ENCODE measurements at places on chromosomes 7 and 10.

DNA sequence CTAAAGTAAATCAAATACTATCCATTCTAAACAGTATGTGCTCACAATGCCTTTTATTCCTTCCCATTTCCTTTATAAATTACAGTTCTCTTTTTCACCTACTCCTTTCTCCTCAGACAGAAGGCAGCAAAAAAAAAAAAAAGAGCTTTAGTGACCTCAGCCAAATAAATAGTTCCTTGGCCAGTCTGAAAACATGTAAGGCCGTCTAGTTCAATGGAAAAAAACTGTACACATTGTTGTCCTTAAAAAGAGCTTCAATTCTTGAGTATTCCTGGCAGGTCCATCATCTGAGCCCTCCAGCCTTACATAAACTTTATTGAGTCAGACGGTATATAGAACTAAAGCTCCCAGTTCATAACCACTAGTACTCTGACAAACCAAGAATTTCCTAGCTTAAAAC lies 185.4 kb downstream of the CACNA2D1 start:
- DNase-seq: no peak

DNA sequence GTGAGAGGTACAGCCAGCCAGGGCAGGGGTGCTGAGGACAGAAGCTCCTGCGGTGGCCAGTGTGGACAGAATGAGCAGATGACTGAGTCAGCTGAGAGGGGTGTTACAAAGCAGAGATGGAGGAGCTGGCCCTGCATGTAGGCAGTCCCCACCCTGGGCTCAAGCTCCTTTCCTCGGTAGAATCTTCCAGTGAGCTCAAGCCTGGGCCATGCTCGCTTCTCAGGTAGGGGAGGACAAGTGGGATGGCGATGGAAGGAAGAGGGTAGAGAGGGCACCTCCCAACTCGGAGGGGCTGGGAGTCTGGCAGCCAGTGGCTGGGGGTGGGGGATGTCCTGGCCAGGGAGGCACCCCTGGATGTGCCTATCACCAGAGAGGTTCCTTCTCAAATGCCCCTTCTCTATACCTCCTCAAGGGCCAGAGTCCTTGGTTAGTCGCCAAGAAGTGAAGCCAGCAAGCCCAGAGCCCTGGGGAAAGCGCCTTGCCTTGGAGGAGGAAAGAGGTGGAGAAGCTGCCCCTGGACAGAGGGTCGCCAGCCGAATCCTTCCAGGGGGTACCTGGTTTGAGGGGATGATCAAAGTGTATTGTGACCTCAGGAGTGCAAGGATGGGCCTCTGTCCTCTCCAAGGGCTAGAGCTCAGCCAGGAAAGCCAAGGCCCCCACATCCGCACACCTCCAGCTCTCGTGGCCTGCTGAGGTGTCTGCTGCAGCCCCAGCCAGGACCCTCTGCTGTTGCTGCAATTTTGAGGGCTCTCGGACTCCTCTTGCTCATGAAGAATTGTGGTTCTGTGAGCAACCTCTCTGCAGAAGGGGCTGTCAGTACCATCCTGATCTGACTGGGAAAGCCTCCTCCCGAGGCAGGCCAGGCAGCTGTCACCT lies 88.6 kb upstream of the MACROH2A2 start:
- no peak for DNase-seq

- peak; percentile 87 for DNase-seq
Measured at GRCh38 chr10:8006274-8006999, 48.1 kb upstream of the GATA3 start.

- no peak for DNase-seq
Measured at GRCh38 chr10:103747193-103747865, 108.0 kb downstream of the SH3PXD2A start.

DNA sequence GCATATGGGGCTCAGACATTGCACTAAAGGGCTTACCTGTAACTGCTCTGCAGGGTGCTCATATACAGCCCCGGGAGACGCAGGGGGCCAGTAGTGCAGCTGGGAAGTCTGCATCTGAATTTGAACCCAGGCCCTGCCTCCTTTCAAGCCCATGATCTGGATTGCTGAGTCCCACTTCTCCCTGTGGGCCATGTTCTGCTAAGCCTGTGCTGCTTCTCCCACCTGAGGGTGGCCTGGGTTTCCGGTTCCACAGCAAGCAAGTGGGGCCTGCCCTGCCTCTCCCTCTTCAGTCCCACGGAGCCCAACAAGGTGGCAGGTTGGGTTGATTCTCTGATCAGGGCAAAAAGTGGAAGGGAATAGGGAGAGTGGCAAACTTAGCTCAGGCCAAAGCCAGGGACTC lies 56.6 kb upstream of the GDF10 start:
- no peak for DNase-seq

DNA sequence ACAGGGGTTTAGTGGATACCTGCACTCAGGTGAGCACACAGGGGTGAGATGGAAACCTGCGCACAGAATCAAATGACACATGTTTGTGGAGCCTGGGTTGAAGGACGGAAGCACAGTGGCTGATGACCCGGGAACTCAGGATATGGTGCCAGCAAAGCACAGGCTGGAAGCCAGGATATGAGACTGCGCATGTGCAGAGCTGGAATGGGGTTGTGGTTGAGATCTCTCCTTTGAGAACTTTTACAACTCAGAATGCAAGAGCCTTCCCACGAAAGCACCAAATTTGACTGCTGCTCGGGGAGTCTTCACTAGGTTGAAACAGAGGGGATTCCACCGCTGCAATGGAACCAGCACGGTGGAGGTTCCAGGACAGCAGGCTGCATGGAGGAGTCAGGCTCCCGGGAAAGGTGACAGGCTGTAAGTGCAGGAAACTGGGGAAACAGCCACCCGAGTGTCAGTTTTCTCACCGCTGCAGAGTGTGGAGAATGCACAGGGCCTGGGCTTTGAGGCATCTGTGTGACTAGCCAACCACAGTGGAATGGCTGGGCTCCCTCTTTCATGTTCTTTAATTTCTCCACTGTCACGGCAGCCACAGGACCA lies 133.4 kb upstream of the TCERG1L start:
- DNase-seq: no peak

- no peak for DNase-seq
Measured at GRCh38 chr10:133134411-133135115, 25.5 kb upstream of the KNDC1 start.

GRCh38 chr7:34059136-34059828 lies 153.9 kb downstream of the BMPER start:
- no peak for DNase-seq

GRCh38 chr10:103884681-103885139 lies 29.3 kb upstream of the SH3PXD2A start:
- peak; percentile 27 for DNase-seq

DNA sequence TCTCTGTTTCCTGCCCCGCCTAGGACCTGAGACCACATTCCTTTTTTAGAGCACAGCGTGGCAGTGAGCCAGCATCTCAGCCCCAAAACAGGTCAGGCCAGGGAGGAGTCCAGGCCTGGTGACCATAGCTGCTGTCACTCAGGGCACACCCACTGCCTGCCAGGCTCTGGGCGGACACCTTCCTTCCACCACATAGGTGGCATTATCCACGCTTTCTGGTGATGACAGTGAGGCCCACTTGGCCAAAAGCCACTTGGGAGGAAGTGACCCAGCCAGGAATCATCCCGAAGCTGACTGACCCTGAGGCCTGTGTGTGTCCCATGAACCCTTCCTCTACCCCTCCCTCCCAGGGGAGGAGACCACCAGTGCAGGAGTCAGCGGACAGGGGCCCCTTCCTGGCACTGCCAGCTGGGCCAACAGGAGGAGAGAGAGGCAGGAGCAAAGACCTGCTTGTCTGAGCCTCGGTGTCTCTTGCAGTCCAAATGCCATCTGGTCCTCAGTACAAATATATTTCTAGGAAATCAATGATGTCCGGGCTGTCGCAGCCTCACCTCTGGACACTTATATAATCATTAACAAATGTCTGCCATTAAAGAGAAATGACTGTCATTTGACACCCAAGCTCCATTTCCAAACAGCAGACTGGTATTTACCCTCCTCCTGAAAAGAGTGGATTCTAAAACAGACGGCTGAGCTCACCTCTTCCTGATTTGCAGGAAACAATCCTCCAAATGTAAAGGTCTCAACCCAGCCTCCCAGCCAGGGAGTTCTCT lies 63.0 kb downstream of the ABRAXAS2 start:
- DNase-seq: no peak

DNA sequence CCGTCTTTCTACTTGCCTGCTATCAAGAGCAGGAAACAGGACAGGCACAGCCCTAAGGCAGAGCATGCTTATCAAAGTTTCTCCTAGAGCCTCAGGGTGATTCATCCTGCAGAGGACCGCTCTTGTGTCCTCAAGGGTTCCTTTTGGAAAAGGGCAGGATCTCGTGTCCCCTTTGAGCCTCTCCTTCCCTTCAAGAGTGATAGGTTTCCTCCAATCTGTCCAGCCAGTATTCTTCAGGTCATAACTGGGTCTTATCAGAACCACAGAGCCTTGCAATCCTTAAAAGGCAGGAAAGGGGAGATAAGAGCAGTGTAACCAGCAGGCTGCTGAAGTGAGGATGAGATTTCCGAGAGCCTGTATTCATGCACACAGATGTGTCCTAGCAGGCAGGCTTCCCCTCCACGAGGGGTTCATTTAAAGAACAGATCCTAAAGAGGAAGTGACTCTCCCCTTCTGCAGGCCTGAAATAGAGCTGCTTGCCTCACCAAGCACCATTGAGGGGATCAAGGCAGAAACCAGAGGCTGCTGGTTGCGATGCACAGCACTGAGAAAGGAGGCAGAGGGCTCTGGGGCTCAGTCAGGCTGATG lies 90.5 kb upstream of the SVIL start:
- DNase-seq: peak; percentile 96

GRCh38 chr7:99209781-99210180 lies 1.9 kb upstream of the KPNA7 start:
- DNase-seq: no peak

DNA sequence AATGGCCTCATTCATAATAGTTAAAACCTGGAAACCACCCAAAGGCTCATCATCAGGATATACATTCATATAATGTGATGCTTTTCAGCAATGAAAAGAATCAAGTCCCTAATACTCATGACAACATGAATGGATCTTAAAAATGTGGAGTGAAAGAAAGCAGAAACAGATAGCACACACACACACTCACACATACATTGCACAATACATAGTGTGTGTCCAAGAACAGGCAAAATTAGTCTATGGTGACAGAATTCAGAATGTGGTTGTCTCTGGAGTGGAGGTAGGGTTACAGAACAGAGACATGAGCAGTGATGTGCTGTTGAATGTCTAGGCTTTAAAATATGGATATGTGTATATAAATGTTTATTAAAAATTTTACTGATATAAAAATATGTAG lies 419.9 kb upstream of the PCDH15 start:
- peak; percentile 4 for DNase-seq

GRCh38 chr10:59284118-59284975 lies 78.0 kb downstream of the FAM13C start:
- DNase-seq: no peak

DNA sequence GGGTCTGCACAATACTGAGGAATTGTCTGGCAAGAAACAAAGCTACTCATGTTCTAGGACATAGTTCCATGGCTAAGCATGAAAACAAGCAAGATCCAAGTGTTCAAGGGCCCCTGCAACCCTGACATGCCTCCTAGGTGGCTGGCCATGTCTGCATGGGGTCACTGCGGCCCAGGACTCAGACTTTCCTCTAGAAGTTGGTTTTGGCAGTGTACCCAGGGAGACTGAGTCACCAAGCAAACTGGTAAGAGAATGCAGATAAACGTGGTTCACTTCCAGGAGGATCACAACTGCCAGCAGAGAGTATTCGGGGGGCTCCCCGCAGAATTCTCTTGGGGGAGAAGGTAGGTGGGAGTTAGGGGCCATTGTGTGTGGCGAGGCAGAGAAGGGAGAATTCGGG lies 7.4 kb upstream of the PFKFB3 start:
- no peak for DNase-seq

- DNase-seq: no peak
Measured at GRCh38 chr10:122988501-122988900, 8.3 kb downstream of the PSTK start.

GRCh38 chr7:157005456-157006204 lies 4.8 kb downstream of the MNX1 start:
- DNase-seq: no peak

DNA sequence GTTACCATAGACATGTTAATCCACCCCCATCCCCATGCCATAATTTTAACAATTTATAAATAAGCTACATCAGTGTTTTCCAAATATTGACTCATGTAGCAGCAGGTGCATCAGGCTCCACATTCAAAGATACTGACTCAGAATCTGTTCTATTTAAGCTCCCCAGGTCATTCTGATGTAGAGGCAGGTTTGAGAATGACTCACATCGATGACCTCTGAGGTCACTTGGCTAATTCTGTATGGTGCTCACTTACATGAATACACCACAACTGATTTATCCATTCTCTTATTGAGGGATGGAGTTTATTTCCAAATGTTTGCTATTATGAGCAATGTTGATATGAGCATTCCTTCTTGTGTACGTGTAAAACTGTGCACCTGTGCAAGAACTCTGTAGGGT lies 1159.0 kb downstream of the TYW1 start:
- DNase-seq: no peak

- DNase-seq: no peak
Measured at GRCh38 chr10:46070749-46071148, 24.7 kb upstream of the MSMB start.

GRCh38 chr10:69710008-69710888 lies 80.2 kb downstream of the FAM241B start:
- DNase-seq: no peak

GRCh38 chr10:6530211-6530840 lies 49.8 kb downstream of the PRKCQ start:
- DNase-seq: peak; percentile 1

GRCh38 chr7:47093320-47094234 lies 488.3 kb downstream of the TNS3 start:
- DNase-seq: no peak

GRCh38 chr10:71349406-71349805 lies 30.3 kb downstream of the SLC29A3 start:
- DNase-seq: no peak

GRCh38 chr10:43683451-43684291 lies 35.0 kb upstream of the ZNF32 start:
- DNase-seq: no peak

GRCh38 chr7:8325067-8325466 lies 63.1 kb upstream of the ICA1 start:
- no peak for DNase-seq

DNA sequence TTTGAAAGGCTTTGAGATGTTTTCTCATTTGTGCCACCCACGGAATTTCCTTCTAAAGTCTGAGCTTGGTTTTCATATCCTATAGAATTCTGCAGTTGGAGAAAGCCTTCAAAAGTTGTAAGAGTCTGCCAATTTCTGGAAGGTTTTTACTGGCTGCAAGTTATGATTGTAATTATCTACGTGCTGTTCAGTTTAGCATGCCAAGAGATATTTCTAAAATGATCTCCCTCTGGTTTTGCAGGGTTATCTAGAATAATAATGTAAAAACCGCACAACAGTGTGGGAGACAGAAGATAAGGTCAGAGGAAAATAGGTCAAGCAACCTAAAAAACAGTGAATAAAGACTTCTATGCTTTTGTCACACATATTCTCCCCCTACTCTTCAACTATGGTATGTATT lies 69.3 kb downstream of the MTERF1 start:
- DNase-seq: no peak

DNA sequence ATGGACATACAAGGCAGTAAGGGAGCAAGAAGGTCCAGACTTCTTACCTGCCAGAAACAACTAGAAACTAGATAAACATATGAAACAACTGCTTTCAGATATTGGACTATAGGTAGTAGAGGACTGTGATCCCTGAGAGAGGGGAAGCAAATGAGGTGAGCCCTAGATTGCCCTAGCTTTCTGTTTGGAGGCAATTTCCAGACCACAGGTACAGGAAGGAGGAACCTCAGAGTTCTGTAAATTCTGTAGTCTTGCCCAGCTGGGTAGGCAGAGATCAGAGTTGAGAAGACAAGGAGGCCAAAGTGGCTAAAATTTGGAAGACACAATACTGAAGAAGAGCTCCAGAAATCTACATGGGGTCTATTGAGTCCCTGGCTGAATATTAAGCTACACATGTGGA lies 21.0 kb downstream of the CDK6 start:
- no peak for DNase-seq

GRCh38 chr10:29392376-29393021 lies 103.6 kb downstream of the LYZL1 start:
- DNase-seq: no peak
